GM23338 (cell line): ENCODE measurements at places on chromosomes 6 and 20. TPM values are rescaled to one million over a fixed set of nuclear protein-coding genes. Genes with fewer than 3 reads are reported as not detected.

The TBX18 gene
- not detected in 2 replicates for polyA plus RNA-seq

The HSPA1L gene
- 0.44 and 0.49 TPM in 2 replicates for polyA plus RNA-seq

The AGER gene
- polyA plus RNA-seq = 3.4 and 5.0 TPM in 2 replicates

The METTL24 gene
- not detected in 2 replicates for polyA plus RNA-seq

The RBPJL gene
- polyA plus RNA-seq = 0.42 and 0.44 TPM in 2 replicates

The TMC2 gene
- not detected in 2 replicates for polyA plus RNA-seq

The ID4 gene
- polyA plus RNA-seq = 3.7 and 7.5 TPM in 2 replicates

The C20orf144 gene
- 0.10 and 0.26 TPM in 2 replicates for polyA plus RNA-seq

DNA sequence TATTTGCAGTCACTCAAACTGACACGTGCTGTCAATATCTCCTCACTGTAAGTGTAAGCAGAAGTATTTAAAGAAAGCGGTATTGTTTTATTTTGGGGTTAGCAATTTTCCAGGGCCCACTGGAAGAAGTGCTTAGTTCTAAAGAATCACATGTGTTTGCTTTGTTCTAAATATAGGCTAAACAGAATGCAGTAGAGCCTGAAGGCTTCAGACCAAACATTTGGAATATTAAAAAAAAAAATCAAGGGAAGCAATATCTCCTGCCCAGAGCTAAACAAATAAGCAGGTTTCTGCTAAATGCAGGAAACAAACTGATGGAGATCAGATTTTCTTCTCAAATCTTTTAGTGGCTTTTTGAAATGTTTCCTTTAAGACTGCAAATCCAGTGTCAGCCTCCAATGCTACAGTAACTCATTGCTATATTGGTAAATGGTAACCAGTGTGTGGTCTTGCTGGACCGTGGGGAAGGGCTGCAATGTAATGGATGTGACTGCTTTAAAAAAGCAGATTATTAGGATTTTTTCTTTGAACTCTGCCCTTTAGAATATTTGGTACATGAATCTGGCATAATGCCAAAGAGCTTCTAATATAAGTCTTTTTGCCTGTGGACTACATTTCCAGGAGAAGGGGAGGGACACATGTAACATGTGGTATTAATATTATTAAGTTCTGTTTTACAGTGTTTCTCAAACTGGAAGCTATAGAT is 317.1 kb upstream of the FERMT1 start:
- DNase-seq = no peak

DNA sequence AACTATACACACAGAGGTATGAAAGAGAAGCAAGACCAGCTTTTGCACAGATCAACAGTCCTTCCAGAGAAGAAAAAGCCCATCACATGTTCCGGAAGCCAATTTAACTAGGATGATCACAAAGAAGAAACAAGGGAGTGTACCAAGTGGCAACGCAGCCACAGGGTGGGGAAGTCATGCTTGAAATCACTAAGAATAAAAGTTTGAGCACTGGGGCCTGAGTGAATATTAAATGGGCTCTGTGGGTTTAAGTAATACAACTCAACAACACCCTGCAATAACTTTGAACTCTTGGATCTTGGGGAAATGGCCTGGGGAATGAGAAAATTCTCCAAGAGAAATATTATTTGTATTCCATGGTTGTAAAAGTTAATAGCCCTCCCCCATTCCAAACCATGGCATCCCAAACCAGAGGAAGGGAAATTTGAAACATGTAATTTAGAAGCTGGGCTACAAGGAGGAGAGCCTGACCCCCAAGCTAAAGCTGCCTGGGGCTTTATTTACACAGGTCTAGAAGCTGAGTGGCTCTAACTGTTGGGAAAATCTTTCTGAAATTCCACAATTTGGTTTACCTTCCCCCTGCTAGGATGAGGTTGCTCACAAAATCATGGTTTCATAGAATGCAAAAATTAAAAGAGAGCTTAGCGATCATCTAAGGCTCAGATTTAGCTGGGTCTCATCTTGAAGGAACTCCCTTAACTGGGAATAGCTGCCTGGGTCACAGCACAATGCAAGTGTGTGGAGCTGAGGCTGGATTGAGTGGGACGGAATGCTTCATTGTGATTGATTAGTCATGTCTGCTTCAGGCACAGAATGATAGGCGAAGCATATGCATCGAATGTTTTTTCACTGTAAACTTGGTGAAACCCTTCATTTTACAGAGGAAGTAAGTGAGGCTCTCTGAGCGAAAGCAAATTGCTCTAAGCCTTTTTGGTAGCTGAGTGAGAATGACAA is 143.6 kb downstream of the BMP7 start:
- no peak for DNase-seq

DNA sequence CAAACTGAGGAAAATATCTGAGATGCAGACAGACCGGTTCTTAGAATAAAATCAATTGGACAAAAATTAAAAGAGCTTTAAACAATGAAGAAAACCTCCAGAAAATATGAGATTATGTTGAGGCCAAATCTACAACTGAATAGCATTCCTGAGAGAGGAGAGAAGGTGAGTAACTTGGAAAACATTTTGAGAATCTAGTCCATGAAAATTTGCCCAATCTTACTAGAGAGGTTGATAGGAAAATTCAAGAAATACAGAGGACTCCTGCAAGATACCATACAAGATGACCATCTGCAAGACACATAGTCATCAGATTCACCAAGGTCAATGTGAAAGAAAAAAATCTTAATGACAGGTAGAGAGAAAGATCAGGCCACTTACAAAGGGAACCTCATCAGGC is 437.7 kb upstream of the ADGRB3 start:
- DNase-seq = no peak

DNA sequence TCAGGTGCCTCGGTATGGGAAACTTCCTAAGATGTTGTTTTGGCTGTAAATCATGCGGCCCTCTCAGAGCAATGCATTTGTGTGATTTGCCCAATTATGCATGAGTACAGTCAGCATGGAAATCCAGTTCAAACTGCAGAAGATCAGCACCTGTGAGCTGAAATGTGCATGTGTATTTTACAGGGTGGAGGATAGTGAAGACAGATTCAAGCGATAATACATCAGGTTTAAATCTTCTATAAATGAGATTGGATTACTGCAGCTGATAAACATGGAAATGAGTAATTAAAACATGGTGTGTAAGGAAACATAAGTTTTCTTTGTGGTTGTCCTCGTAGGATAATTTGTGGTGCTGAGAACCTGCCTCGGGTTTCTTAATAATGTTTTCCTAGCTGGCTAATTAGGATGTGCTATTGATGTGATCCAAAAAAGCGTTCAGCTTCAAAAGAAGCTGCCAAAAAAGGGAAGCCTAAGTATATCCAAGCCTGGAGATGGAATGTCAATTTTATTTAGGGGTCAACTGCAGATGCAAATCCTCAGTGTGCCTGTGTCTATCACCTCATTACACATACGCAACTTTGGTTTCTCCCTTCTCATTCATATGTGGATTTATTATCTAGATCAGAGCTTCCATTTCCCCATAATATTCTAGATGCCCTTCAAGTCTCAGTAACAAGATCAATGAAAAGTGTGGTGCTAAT is 117.1 kb upstream of the CCDC28A start:
- DNase-seq = no peak

- DNase-seq = peak; percentile 43
Measured at GRCh38 chr6:16184129-16184528, 54.3 kb upstream of the GMPR start.

- DNase-seq = no peak
Measured at GRCh38 chr20:39631557-39631956, 669.4 kb downstream of the DHX35 start.

DNA sequence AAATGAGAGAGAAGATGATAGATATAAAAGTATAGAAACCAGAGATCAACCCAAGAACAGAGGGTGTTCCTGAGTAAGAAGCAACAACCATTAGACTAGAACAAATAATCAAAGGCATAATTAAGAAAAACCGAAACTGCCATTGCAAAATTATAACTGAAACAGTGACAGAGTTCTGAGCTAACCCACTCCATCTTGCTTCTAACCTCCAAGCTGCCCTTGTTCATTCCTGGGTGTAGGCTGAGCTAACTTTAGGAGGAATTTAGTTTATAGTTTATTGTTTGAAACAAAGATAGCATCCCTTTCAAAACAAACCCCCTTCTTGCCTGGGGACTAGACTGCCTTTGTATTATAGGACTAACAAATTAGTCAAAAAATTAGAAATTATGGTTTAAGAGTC is 56.1 kb upstream of the PRND start:
- DNase-seq = no peak

GRCh38 chr6:20814494-20814893 is 280.2 kb downstream of the CDKAL1 start:
- DNase-seq = no peak

DNA sequence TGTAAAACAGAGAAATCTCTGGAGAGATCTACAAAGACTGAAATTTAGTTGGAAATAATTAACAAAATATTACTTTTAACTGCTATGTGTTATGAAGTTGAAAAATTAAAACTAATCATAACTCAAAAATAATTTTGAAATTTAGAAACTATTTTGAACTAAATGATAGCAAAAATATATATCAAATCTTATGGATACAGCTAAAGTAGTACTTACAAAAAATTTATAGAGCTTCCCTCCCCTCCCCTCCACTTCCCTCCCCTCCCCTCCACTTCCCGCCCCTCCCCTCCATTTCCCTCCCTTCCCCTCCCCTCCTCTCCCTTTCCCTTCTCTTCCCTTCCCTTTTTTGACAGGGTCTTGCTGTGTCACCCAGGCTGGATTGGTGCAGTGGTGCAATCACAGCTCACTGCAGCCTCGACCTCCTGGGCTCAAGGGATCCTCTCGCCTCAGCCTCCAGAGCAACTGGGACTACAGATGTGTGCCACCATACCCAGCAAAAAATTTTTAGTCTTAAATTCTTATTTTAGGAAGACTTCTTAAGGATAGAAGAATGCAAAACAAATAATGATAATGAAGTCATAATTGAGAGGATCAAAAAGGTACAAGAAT is 87.2 kb upstream of the RGS17 start:
- DNase-seq = no peak

- DNase-seq = no peak
Measured at GRCh38 chr6:48135323-48136084, 24.5 kb upstream of the PTCHD4 start.

DNA sequence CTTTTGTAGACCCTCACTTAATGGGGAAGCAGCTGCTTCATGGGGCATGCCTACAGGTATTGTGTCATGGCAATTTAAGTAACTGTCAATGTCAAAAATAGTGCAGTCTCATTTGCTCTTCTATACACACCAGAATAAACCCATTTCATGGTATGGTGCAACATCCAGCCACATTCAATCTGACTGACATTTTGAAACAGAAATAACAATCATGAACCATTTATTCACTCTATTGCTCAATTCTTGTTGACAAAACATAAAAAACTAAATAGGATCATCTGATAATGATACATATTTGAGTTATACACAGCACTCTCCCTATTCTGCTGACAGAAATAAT is 122.9 kb downstream of the MAP7 start:
- no peak for DNase-seq

- no peak for DNase-seq
Measured at GRCh38 chr6:40473026-40473425, 114.1 kb downstream of the LRFN2 start.

DNA sequence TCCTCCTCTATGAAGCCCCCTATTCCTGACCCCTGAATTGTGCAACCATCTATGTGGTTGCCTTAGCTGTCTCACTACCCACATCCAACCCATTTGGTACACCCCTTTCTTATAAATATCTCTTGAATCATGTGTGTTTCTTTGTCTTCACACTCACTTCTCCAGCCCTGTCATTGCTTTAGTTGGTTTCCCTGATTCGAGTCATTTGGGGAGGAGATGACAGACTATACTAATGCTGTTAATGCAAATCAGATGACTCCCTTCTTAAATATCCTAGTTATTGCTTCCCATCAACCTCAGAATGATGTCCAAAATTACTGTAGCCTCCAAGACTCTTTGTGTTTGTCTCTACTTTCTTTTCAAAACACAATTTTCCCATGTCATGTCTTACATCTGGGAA is 23.0 kb downstream of the SLC35D3 start:
- no peak for DNase-seq

DNA sequence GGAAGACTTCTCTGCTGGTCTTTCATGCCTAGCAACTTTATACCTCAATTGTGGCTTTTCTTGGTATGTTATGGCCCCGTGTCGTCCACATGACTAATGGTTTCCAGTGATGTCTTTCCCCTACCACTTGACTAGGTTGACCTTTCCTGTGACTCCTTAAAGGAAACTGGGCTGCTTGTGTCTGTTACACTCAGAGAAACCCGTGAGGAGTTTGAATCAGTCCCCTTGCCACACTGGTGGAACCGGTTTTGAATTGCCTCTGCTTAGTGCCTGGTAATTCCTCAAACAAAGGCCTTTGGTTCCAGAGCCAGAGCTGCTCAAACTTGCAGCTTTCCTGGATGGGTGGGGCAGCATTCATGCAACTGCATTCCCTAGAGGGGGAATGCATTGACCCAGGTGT is 21.9 kb downstream of the ECT2L start:
- peak; percentile 91 for DNase-seq

- DNase-seq = peak; percentile 29
Measured at GRCh38 chr20:50636601-50637540, 54.5 kb downstream of the RIPOR3 start.

DNA sequence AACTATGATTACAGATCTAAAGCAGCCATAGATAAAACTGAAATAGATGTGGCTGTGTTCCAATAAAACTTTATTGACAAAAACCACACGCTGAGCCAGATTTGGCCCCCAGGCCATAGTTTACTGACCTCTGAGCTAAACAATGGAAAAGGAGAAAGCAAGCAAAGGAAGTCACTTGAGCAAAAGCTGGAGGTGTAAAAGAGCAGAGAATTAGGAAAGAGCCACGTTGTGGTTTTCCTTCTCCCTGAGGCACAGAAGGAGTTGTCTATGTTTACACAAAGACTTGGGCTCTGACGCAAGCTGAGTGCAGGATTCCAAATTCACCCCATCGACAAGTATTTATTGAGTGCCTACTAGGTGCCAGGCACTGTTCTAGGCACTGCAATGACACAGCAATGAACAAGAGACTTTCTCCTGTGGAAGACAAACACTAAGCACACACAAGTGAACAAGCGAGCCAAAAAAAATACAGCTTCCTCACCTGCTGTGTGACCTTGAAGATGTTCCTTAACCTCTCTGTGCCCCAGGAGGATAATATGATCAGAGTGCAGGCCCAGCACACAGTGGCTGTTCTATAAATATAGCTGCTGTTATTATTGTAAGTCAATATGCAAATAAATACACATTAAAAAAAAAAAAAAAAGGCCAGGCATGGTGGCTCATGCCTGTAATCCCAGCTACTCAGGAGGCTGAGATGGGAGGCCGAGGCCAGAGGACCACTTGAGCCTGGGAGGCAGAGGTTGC is 75.4 kb upstream of the PTPN1 start:
- no peak for DNase-seq

- no peak for DNase-seq
Measured at GRCh38 chr6:75024828-75025227, 181.0 kb downstream of the COL12A1 start.

DNA sequence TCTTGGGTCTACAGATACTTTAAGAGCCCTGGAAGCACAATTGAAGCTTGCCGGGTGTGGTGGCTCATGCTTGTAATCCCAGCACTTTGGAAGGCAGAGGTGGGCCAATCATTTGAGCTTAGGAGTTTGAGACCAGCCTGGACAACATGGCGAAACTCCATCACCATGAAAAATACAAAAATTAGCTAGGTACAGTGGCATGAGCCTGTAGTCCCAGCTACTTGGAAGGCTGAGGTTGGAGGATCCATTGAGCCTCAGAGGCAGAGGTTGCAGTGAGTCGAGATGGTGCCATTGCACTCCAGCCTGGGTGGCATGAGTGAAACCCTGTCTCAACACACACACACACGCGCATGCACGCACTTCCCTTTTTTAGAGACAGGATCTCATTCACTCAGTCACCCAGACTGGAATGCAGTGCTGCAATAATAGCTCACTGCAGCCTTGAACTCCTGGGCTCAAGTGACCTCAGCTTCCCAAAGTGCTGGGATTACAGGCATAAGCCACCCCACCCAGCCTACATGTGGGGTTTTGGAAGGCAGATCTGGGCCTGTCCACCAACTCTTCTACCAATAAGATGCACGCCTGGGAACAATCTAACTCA is 182.5 kb upstream of the JARID2 start:
- DNase-seq = no peak
